ENCODE measurements at places on chromosomes 4 and X. TPM values are rescaled to one million over a fixed set of nuclear protein-coding genes. Genes with fewer than 3 reads are reported as not detected.

DNA sequence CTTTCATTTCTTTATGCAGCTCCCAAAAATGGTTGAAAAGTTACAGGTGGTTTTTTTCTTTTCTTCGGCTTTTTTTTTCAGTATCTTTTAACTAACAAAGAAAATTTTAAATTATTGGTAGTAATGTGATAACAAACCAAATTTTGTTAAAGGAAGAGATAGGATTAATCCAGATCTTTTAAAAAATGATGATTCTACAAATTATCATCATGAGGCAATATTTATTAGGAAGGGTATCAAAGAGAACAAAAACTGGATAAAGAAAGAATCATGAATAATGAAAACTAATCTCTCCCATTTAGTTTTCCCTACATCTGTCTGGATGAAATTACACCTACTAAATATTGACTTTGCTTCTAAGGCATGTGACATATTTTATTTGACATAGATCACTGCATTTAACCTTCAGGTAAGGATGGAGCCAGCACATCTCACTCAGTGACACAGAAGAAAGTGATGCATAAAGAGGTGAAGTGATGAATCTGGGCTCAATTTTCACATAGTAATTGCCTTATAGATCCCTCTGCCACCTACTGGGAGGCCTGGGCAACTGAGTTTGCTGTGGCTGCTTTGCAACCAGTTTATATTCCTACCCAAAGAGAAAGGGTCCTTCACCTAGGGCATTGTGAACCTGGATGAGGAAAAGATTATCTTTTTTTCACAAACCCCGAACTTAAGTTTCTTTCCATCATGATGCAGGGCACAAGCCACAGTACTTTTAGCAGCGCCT is 155.6 kb downstream of the HNRNPD start:
- H3K27ac ChIP-seq: no peak overlapping the region
- H3K27me3 ChIP-seq: no peaks in the 10 kb centered on the region
- H3K4me1 ChIP-seq: no peaks in the 10 kb centered on the region
- DNase-seq: no peak
- H3K36me3 ChIP-seq: no peaks in the 10 kb centered on the region
- H3K4me3 ChIP-seq: no peak overlapping the region

The SMIM10 gene
- total RNA-seq: 11.8 TPM

GRCh38 chrX:91434351-91435168 is at the start of gene PABPC5:
Gene PABPC5, plus strand, starts transcription at chrX:91434839. Its CDS starts 739 bp downstream, at chrX:91435578.
- peak; percentile 88 for DNase-seq
- peak within 1 kb of the TSS; percentile 87 for H3K27ac ChIP-seq
- H3K4me3 ChIP-seq: peak within 1 kb of the TSS; percentile 29
- H3K27me3 ChIP-seq: no peaks in the 10 kb centered on the region
- H3K36me3 ChIP-seq: no peaks in the 10 kb centered on the region
- H3K4me1 ChIP-seq: no peaks in the 10 kb centered on the region

The TRIM2 gene
- 27.6 TPM for total RNA-seq

GRCh38 chr4:72538006-72538405 is 31.0 kb downstream of the ADAMTS3 start:
- no peak for DNase-seq
- H3K4me1 ChIP-seq: no peaks in the 10 kb centered on the region
- H3K4me3 ChIP-seq: no peak overlapping the region
- H3K27ac ChIP-seq: no peak overlapping the region
- no peaks in the 10 kb centered on the region for H3K36me3 ChIP-seq
- no peaks in the 10 kb centered on the region for H3K27me3 ChIP-seq

- H3K36me3 ChIP-seq: peaks cover 2% of the 10 kb centered on the region
- no peak for DNase-seq
- H3K4me3 ChIP-seq: no peak overlapping the region
- H3K27ac ChIP-seq: no peak overlapping the region
These were observed 283.5 kb downstream of the CAMK2D start for GRCh38 chr4:113478032-113478431.

DNA sequence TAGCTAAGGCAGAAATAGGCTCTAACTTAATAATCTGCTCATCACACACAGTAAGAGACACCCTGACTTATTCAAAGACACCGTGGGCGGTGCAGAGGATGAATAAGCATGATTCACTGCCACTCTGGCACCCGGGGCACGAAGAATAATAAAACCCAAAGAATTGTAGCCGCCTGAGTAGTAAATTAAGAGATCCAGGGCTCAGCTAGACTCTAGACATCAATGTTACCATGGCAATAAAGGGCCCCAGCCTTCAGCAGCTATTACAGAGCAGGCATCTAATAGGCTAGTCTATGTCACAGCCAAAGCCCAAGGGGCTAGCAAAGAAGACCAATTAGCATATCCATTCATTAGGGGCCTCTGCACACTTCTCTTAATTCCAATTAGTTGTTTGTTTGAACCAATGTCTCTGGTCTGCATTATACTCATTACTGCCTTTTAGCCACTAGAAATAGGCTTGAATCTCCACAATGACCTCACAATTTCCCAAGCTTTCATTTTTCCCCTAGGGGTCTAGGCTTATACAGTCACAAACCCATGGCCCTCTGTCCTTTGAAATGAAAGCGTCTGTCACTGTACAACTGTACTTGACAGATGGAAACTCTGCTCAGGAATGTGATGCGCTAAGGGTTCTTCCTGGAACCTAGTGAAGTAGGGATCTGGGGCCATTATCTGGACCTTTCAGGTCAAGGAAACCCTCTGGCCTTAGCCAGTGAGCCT is 3.0 kb upstream of the ATP1B4 start:
- H3K27me3 ChIP-seq: no peaks in the 10 kb centered on the region
- H3K4me3 ChIP-seq: no peak overlapping the region
- H3K27ac ChIP-seq: no peak overlapping the region
- DNase-seq: no peak

The FGFBP2 gene
- total RNA-seq: 1.6 TPM

DNA sequence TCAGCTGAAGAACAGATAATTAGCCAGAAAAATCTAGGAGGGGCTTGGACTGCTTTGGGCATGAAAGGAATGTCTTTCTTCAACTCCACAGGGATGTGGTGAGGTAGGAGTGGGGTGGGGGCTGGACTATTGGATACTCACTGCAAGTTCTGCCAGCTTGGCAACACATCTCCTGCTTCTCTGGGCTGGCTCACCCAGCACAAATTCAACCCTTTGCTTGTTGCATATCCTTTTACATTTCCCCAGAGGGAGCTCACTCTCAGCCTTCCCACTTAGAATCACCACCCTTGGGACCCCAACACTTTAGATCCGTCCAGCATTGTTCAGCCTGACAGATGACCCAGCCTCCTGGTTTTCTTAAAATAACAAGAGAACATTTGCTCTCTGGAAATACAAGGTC is 120.6 kb downstream of the KDR start:
- no peak for DNase-seq
- H3K4me3 ChIP-seq: no peak overlapping the region
- H3K27me3 ChIP-seq: no peaks in the 10 kb centered on the region
- H3K36me3 ChIP-seq: no peaks in the 10 kb centered on the region
- H3K4me1 ChIP-seq: no peaks in the 10 kb centered on the region

The PDE6B gene
- 2.4 TPM for total RNA-seq

DNA sequence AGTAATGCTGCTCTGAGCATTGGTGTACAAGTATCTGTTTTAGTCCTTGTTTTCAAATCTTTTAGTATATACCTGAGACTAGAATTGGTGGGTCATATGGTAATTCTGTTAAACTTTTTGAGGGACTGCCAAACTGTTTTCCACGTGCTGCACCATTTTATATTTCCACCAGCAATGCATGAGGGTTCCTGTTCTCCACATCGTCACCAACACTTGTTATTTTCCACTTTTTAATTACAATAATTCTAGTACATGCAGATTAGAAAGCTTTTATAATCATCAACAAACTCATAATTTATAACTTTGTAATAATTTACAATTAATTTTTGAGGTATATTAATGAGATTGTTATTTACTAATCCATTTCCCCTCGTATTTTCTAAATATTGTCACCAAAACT is 79.4 kb downstream of the CEP135 start:
- no peak overlapping the region for H3K27ac ChIP-seq
- no peaks in the 10 kb centered on the region for H3K4me1 ChIP-seq
- H3K4me3 ChIP-seq: no peak overlapping the region
- no peak for DNase-seq
- no peaks in the 10 kb centered on the region for H3K36me3 ChIP-seq

- no peaks in the 10 kb centered on the region for H3K4me1 ChIP-seq
- H3K4me3 ChIP-seq: no peak overlapping the region
- H3K36me3 ChIP-seq: no peaks in the 10 kb centered on the region
- no peak for DNase-seq
- H3K27ac ChIP-seq: no peak overlapping the region
These were observed 92.2 kb upstream of the SLIT2 start for GRCh38 chr4:20159516-20159915.

- H3K4me1 ChIP-seq: no peaks in the 10 kb centered on the region
- H3K27ac ChIP-seq: no peak overlapping the region
- DNase-seq: no peak
- no peak overlapping the region for H3K4me3 ChIP-seq
These were observed 218.9 kb downstream of the ASMT start for GRCh38 chrX:1833656-1834360.

GRCh38 chr4:184261246-184261645 is 43.6 kb upstream of the ENPP6 start:
- no peaks in the 10 kb centered on the region for H3K4me1 ChIP-seq
- H3K27me3 ChIP-seq: no peaks in the 10 kb centered on the region
- no peak overlapping the region for H3K27ac ChIP-seq
- no peaks in the 10 kb centered on the region for H3K36me3 ChIP-seq
- no peak overlapping the region for H3K4me3 ChIP-seq
- DNase-seq: no peak

The MAGEA6 gene
- not detected for total RNA-seq

DNA sequence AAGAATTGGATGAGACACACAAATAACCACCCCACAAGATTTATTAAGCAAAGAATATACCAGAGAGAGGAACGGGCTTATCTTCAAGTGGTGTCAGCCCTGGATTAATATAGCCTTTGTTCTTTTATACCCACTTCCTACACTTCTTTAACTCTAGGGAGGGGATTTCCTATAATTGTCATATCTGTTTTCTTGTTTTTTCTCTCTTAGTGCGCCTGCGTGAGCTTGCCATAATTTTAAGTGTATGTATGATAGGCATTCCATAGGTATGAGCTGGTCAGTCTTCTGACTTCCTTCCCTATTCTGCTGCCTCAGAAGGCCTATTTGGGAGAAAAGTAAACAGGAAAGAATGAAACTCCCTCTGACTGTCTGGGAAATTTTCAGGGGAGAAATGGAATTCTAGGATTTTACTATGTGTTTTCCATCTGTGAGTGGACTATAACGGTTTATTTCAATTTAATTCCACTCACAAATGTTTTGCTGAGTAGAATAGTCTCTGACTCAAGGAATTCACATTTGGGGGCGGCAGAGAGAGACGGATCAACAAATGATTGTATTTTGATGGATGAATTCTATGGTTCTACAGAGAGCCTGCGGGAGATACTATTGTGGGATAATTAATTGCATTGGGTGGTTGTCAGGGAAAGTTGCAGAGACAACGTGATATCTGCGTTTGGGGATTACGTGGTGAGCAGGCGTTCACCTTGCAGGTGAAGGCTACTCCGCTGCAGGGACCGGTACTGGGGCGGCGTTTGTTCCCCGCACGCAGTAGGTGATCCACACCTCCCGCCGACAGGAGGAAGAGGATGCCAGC is 626 bp upstream of the CEP135 start:
- H3K36me3 ChIP-seq: no peaks in the 10 kb centered on the region
- H3K27me3 ChIP-seq: no peaks in the 10 kb centered on the region
- H3K27ac ChIP-seq: peak overlapping the region; percentile 44
- DNase-seq: no peak

DNA sequence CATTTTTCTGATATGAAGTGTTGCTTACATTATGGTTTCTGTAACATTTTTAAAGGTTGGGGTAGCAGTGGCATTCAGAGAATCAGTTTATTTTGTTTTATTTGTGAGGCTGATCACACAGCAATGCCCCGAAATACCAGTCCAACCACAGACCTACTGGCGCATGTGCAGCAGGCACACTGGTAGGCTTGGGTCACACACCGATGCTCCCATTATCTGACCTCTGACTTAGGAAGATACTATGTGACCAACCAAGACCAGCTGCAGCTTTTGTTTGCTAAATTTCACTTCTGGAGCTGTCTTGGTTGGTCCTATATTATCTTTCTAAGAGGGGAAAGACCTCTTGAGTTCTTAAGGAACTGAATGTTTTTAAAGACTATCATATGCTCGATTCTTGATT is 18.7 kb downstream of the PGM2 start:
- H3K27ac ChIP-seq: no peak overlapping the region
- no peaks in the 10 kb centered on the region for H3K27me3 ChIP-seq
- no peak overlapping the region for H3K4me3 ChIP-seq
- peaks cover 4% of the 10 kb centered on the region for H3K36me3 ChIP-seq
- H3K4me1 ChIP-seq: no peaks in the 10 kb centered on the region
- DNase-seq: no peak

DNA sequence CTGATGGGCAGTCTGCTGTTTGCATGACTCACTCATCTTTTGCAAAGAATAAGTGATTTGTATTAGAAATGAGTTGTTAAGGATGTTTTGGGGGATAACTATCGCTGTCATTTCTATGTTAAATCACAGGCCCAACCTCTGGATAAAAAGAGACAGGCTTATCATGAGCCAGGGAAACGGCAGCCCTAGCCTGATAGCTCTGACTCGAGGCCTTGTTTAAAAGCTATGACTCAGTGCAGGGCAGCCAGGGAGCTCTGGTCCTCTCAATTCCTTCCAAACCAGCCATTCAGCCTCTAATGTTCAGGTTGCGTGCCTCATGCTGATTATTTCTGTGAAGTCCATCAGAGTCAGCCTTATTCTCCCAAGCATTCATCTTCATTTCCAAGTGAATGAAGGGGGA is 305.9 kb upstream of the HAND2 start:
- H3K4me1 ChIP-seq: no peaks in the 10 kb centered on the region
- no peak overlapping the region for H3K4me3 ChIP-seq
- H3K27ac ChIP-seq: no peak overlapping the region
- H3K27me3 ChIP-seq: no peaks in the 10 kb centered on the region
